Right hindlimb (tissue), 1 donor: ENCODE measurements at places on chromosomes 16 and 17.

- peak; percentile 58 for DNase-seq
Measured at GRCh38 chr16:85415196-85416090, 197.7 kb upstream of the GSE1 start.

DNA sequence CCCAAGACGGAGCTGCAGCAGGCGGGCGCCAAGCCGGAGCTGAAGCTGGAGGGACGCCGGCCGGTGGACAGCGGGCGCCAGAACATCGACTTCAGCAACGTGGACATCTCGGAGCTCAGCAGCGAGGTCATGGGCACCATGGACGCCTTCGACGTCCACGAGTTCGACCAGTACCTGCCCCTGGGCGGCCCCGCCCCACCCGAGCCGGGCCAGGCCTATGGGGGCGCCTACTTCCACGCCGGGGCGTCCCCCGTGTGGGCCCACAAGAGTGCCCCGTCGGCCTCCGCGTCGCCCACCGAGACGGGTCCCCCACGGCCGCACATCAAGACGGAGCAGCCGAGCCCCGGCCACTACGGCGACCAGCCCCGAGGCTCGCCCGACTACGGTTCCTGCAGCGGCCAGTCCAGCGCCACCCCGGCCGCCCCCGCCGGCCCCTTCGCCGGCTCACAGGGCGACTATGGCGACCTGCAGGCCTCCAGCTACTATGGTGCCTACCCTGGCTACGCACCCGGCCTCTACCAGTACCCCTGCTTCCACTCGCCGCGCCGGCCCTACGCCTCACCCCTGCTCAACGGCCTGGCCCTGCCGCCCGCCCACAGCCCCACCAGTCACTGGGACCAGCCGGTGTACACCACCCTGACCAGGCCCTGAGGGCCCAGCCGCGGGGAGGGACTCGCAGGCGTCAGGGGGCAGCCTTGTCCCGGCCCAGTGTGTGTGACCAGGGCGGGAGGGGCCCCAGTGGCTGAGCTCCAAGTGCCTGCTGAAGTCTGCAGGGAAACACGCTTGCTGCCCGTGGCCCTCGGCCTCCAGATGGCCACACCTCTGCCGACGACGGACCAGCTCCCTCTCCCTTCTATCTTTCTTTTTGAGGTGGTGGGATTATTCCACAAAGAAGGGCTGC is 3.4 kb downstream of the SOX8 start:
- peak; percentile 43 for DNase-seq

DNA sequence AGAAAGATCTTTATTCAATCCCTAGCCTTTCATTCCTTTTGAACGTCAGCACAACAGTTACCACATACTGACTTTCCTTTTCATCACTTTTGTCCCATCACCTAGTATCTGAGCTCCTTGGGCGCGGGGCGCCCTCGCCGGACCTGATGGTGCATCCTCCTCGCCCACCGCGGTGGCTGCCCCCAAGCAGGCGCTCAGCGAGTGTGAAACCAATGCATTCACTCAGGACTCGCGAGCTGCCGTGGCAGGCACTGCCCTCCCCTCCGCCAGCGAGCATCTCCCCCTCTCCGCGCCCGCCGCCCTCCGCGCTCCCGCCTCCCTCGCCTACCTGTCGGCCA is 756 bp downstream of the KLHL11 start:
- DNase-seq: no peak

DNA sequence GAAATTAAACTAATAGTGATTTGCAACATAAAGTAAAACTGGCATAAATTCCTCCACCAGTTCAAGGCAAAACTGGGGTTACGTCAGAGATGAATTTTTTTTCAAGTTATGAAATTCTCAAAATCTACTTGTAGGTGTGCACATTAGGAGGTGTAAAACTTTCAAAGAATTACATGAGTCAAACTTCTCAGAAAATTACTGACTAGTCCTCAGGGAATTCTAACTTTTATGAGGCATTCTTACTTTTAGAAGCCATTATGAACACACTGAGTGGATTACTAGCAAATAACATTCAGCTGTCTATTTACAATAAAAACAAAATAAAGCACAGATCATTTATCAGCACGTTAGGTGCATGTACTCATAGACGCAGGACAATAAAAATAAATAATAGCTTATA is 348.7 kb downstream of the CDH11 start:
- DNase-seq: no peak

- DNase-seq: no peak
Measured at GRCh38 chr17:81042606-81043005, 7.7 kb downstream of the BAIAP2 start.

GRCh38 chr17:69763503-69763902 is 311.5 kb upstream of the KCNJ16 start:
- DNase-seq: peak; percentile 21

GRCh38 chr17:44766409-44767038 is 7.7 kb downstream of the ADAM11 start:
- DNase-seq: no peak

DNA sequence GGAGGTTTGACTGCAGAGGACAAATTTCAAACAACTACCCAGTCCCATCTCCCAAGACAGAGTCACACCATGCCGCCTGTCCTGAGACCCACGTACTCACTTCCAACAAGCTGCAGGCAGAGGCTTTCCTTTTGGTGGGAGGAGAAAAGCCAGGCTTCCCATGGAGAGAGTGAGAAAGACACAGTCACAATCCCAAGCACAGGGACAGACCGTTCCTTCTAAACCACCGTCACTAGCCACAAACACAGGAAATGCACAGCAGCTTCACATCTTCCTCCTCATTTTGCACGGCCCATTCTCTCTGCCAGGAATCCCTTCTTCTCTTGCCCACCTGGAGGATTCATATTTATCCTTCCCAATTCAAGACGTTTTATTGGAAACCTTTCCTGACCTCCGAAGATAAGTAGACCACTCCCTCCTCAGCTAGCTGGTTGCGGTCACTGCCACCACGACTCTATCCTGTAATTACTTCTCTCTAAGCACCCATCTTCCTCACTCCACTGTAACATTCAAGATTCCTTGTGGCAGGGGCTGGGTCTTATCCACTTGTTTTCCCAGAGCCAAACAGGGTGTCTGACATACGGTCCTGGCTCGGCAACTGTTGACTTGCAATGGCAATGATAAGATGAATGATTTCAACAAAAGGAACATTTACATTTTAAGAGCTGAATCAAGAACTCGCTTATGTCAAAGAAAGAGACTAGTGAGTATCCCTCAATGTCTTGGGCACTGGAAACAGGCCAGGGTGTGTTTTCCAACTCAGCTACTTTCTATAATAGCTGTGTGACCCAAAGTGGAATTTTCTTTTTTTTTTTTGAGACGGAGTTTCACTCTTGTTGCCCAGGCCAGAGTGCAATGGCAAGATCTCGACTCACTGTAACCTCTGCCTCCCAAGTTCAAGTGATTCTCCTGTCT is 87.6 kb downstream of the XYLT1 start:
- no peak for DNase-seq

- DNase-seq: peak; percentile 61
Measured at GRCh38 chr16:4316864-4317531, 1.1 kb downstream of the GLIS2 start.

DNA sequence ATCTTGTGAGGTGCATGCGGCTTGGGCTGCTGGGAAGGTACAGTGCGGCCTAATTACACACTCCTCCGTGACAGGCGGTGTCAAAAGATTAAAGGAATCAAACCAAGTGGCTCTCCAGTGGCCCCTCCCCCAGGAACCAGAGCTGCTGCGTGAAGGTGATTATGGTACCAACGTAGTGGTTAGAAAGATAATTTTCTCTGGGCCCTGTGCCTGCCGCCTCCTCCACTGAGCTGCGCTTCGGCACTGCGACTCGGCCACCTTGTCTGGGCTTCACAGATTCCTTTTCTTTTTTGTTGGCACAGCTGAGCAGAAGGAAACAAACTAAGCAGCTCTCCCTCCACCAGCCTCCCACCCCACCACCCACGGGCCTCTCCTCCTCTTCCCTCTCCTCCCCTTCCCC is 113.2 kb upstream of the SDK2 start:
- no peak for DNase-seq

DNA sequence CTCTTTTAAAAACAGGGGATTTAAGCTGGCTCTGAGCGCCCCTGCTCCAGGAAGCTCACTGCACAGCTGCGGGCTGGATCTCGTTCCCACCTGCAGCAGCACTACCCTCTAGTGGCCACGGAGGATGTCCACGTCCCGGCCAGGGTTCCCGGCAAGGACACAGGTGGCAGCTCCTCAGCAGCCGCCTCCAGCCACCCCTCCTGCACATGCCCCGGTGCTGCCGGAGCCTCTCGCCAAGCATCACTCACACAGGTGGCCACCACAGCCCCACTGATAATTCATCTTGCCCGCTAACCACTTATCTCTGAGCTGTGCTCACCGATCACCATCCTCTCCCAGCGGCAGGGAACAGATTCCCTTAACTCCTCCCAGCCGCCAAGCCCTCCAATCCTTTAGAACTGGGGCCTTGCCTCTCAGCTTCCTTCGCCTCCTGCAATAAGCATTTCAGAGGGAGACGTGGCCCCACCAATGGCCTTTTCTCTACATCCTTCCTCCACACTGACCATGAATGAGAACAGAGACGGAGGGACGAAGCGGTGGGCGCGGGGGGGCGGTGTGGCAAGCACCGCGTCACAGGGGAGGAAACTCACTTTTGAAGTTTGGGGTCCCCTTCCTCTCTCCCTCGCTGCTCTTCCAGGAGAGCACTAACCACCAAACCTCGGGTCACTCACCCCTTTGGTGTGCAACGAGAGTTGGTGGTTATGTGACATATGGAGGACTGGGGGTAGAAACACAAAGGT is 222.1 kb downstream of the RBFOX3 start:
- DNase-seq: peak; percentile 74

DNA sequence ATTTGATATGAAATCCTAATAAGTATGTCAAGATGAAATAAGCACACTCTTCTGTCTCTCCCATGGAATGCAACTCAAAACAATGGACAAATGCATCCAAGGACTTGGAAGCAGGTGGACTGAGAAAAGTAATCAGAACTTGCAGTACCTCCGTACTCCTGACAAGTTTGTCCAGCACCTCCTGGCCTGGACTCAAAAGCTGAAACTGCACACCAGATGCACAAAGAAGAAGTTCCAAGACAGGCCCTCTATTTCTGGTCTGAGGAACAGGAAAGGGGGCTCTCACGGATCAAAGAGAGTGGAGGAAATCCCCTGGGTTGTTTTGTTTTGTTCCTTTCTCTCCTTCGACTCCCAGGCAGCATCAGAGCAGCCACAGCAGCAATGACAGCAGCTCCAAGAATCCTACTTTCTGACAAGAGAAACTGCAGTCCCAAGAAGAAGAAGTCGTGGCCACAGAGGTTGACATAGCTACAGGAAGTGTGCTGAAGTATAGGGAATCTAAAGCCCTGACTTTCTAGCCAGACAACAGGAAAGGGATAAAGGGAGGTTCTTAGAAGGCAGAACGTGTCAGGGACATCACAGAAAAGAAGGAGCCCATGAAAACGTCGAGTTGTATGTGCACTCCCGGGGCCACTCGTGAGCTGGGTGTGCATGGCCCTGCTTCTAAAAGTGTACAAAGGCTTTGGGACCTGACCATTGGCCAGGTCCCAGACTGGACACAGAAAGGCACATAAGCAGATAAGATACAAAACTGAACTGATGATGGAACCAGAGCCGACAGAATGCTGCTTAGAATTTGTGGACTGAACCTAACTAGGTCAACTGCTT is 29.3 kb downstream of the AKAP10 start:
- DNase-seq: no peak

DNA sequence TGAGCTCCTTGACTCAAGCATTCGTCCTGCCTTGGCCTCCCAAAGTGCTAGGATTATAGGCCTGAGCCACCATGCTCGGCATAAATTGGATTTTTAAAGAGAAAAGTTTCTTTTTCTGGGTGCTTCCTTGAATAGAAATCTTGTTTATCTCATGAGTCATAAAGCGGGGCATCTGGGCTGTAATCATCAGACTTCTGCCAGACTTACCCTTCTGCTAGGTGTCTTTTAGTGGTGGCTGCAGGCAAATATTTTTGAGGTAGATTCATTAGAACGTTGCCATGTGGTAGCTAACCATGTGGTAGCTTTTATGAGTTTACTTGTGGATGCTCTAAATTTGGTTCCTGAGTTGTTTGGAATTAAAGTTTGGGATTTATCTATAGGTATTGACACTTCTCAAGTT is 13.4 kb downstream of the PGS1 start:
- no peak for DNase-seq

DNA sequence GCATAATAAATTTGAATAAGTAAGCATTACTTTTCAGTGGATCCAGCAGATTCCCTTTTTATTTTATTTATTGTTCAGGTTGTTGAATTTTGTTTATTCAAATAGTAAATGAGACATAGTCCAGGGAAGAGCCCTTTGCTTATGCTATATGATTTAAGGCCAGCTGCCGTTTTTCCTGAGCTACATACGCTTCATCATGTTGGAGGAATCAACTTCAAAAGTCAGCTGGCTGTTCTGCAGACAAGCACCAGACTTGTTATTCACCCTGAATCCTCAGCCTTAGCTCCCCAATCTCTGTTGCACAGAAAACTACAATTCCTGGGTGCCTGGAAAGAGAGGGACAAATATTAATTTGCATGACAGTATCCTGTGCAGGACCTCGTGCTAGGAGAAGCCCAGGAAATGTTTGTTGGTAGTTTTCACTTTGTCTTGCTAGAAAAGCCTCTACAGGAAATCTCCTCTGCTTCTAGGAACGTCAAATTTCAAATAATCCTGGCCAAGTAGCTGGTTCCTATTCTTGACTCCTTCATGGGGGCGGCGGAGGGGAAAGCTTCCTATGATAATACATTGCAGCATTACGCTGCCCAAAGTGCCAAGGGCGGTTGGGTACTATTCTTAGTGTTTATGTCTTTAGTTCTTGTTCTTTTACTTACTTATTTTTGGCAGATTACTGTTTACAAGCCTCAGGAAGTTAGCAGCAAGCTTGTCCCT is 101.6 kb downstream of the PRKCA start:
- DNase-seq: no peak

GRCh38 chr17:33667671-33668070 is 374.6 kb upstream of the ASIC2 start:
- no peak for DNase-seq

- DNase-seq: no peak
Measured at GRCh38 chr16:17205279-17206211, 265.2 kb downstream of the XYLT1 start.

- no peak for DNase-seq
Measured at GRCh38 chr16:89287777-89288576, 70.5 kb downstream of the ZNF778 start.

GRCh38 chr17:63517825-63518534 is 5.2 kb upstream of the KCNH6 start:
- DNase-seq: no peak

GRCh38 chr17:79340333-79341221 is 266.0 kb downstream of the ENGASE start:
- peak; percentile 42 for DNase-seq

- no peak for DNase-seq
Measured at GRCh38 chr16:67100569-67101310, 9.0 kb upstream of the PHAF1 start.

DNA sequence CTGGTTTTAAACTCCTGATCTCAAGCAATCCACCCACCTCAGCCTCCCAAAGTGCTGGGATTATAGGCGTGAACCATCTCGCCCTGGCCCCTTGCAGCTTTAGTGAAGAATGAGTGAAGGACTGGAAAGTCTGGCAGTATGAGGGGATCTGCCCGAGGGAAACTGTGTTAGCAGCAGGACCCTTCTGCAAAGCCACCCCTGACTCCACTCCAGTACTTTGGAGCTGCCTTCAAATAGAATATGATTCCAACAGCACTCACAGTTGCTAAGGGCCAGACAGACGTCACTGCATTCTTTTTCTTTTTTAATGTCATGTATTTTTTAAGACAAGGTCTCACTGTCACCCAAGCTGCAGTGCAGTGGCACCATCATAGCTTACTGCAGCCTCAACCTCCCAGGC is 52.3 kb downstream of the KPNA2 start:
- no peak for DNase-seq
